Left renal pelvis (tissue), 4 donors: ENCODE measurements at places on chromosomes 13 and 19.

- DNase-seq = no peak
These were observed at the start of gene CD22 for GRCh38 chr19:35328851-35329285. TSS of gene CD22 (plus strand) at chr19:35329187. CDS start at chr19:35332041, 2,854 bp downstream.

- DNase-seq = no peak
These were observed 33.7 kb upstream of the POSTN start for GRCh38 chr13:37632294-37632693.

- no peak for DNase-seq
These were observed 25.7 kb downstream of the CCNE1 start for GRCh38 chr19:29837448-29837981.

DNA sequence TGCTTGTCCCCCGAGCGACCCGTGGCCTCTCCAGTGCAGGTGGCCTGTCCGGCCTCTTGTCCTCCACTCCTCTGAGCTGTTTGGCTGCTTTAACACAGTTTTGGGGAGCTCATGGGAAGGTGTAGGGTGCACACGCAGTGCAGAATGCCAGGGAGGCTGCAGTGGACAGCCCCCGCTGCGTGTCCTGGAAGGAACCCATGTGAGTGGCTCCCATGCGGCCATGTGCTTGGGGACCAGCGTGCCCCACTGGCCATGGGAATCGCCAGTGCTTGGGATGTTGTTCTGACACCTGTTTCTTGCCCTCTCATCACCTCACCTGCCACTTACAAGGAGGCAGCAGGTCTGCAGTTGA, 22.6 kb upstream of the F7 start:
- no peak for DNase-seq

- no peak for DNase-seq
These were observed 79.8 kb upstream of the FLT1 start for GRCh38 chr13:28574617-28575142.

- DNase-seq = no peak
These were observed 633.5 kb upstream of the ATXN8OS start for GRCh38 chr13:69474011-69474685.

GRCh38 chr19:31419871-31420445, 70.7 kb upstream of the TSHZ3 start:
- no peak for DNase-seq

GRCh38 chr19:29926801-29927200, 15.2 kb upstream of the URI1 start:
- DNase-seq = no peak

- DNase-seq = no peak
These were observed 3.8 kb downstream of the GRIK5 start for GRCh38 chr19:42066075-42066754.

- no peak for DNase-seq
These were observed 14.9 kb downstream of the ARID3A start for GRCh38 chr19:940591-941291.

DNA sequence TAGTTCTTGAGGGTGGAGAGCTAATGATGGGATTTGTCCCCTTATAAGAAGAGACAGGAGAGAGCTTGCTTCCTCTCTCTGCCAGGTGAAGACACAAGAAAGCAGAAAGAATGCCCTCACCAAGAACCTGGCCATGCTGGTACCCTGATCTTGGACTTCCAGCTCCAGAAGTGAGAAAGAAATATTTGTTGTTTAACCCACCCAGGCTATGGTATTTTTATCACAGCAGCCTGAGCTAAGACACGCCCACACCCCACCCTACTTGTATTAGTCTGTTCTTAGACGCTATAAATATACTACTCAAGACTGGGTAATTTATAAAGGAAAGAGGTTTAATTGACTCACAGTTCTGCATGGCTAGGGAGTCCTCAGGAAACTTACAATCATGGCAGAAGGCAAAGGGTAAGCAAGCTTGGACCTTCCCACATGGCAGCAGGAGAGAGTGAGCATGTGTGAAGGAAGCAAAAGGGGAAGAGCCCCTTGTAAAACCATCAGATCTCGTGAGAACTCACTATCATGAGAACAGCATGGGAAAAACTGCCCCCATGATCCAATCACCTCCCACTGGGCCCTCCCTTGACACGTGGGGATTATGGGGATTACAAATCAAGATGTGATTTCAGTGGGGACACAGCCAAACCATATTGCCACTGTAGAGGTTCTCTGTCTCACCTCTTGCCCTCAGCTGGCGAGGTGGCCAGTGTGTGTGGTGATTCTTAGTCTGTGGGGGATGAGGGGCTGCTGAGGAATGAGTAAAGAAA, 57.4 kb upstream of the RCBTB2 start:
- DNase-seq = no peak

GRCh38 chr19:16824658-16825311, 4.4 kb upstream of the SIN3B start:
- DNase-seq = no peak

- peak; percentile 59 for DNase-seq
These were observed 13.8 kb downstream of the SH2D3A start for GRCh38 chr19:6753178-6754031.

- DNase-seq = no peak
These were observed 630 bp downstream of the RNF126 start for GRCh38 chr19:662207-662961.

- no peak for DNase-seq
These were observed 1.6 kb downstream of the BRSK1 start for GRCh38 chr19:55285229-55285890.

DNA sequence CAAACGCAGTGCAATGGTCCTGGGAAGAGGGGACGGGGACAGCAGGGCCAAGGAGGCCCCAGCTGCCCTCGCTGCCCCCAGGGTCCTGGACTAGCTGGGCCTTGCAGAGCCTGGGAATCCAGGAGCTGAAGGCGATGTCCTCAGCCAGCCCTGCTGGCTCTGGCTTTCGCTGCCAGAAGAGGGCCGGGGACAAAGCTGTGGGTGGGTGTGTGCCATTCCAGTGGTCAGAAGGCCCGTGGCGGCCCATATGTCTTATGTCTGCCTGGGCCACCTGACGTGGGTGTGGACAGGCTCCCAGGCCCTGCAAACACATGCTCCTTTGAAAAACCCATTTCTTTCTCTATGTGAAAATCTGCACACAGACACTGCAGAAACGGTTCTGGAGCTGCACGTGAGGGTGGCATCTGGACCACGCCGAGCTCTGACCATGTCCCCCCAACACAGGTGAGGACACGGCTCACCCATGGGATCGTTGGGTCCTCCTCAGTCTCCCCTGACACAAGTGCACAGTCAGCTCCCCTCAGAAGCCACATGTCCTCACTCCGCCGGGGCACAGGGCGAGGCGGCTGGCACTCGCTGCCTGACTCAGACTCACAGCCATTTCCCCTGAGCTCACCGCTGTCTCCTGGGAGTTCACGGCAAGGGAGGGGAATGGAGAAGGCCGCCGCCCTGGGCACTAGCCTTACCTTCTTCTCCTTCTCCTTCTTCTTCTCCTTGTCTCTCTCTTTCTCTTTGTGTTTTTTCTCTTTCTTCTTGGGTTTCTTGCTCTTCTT, 16.9 kb downstream of the IZUMO4 start:
- no peak for DNase-seq

DNA sequence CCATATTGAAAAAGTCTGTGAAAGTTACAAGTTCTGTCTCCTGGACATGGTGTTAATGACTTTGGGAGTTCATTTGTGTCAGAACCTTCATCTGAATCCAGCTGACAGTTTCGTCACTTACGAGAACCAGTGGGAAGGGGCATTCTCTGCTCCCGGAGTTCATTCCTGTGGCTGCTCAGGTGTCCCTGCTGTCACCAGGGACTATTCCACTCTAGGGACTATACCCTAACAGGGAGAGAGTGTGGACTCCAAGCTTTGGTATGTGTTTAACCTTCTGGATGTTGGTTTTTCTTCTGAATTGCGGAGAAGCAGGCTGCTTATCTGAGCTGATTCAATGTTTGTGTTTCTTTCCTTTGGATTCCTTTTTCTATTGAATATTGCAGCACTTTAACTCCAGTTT, 12.4 kb upstream of the ZNF709 start:
- DNase-seq = no peak
